ENCODE measurements at places on chromosomes 6 and 20.

DNA sequence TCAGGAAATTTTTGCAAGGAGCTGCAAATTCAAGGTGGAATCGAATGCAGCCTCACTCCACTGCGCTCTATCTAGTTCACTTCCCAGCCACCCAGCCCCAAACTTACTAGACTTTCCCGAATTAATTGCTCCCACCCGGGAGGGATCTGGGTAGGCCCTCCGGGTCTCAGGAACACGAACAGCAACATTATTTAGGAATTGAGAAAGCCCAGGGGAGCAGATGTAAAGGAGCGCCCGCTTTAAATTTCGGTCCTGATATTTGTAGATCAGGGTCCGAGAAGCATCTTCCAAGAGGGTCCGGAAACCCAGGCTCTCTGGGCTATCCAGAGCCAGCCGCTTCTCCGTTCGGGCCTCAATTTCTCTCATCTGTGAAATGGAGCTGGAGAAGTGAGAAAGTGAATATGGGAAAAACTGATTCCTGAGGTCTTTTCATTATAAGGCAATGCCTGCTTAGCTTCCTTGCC is 490 bp upstream of the ID1 start:
- DNase-seq = no peak

GRCh38 chr20:37375227-37375626 is 29.3 kb downstream of the SRC start:
- DNase-seq = no peak

- no peak for DNase-seq
These were observed 45.6 kb upstream of the AKIRIN2 start for GRCh38 chr6:87747646-87748045.

DNA sequence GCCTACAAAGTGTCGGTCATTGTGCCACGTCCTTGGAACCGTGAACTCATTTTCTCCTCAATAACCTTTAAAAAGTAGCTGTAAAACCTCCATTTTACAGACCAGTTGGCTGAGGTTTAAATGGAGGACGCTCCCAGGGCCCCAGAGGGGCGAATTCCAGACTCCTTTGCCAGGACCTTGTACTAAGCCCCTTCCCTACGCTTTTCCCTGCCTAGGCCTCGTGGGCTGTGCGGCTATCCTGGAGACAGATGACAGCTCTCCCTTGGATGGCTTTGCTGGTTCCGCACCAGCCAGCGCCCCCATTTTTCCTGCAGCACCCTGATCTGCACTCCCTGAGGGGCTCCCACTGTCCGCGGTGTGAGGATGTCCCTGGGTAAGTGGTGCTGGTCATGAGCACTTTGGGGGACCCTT is 12.1 kb upstream of the SNHG17 start:
- DNase-seq = no peak

GRCh38 chr20:61524951-61525666 is 273.0 kb downstream of the CDH4 start:
- DNase-seq = no peak

GRCh38 chr20:58102744-58103516 is 125.5 kb downstream of the ANKRD60 start:
- no peak for DNase-seq

GRCh38 chr6:167345960-167346359 is 21.1 kb downstream of the TTLL2 start:
- no peak for DNase-seq

- no peak for DNase-seq
These were observed 17.1 kb upstream of the MOXD1 start for GRCh38 chr6:132418235-132418965.

- no peak for DNase-seq
These were observed 33.4 kb downstream of the EFCAB8 start for GRCh38 chr20:32891926-32892660.

GRCh38 chr6:118908441-118908840 is 14.5 kb downstream of the ASF1A start:
- no peak for DNase-seq

- no peak for DNase-seq
These were observed 88.2 kb downstream of the TCP11 start for GRCh38 chr6:35052694-35053565.

DNA sequence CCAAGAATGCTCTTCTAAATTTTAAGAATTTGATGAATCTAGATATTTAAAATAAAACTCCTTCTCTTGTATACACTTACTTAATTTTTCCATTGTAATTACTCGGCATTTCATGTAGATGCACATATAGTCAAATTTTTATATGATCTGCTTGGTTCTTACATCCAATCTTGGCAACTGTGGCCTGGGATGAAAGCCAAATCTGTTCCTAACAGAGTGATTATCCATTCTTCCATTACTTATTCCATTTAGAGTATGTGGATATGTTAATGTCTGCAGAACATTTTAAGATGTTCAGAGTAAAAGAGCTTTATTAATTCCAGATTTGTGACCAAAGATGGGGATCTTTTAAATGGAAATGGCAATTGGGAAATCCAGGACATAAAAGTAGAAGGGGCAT is 144.1 kb upstream of the PDE7B start:
- no peak for DNase-seq

DNA sequence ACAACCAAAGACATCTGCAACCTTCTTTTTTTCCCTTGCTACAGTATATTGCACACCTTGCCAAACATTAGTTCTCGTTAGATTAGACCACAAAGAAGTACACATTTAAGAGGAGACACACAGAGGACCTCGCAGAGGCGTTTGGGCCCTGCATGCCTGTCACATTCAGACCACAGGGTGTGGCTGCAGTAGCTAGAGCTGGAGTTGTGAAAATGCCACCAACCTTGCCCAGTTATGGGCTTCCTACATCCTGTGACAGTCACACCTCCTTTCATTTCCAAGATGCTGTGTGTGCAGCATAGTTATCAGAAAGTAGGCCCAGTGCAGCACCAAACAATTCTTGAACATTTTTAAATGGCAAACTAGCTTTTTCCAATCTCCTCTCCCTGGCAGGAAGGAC is 2.4 kb downstream of the SYNE1 start:
- no peak for DNase-seq

DNA sequence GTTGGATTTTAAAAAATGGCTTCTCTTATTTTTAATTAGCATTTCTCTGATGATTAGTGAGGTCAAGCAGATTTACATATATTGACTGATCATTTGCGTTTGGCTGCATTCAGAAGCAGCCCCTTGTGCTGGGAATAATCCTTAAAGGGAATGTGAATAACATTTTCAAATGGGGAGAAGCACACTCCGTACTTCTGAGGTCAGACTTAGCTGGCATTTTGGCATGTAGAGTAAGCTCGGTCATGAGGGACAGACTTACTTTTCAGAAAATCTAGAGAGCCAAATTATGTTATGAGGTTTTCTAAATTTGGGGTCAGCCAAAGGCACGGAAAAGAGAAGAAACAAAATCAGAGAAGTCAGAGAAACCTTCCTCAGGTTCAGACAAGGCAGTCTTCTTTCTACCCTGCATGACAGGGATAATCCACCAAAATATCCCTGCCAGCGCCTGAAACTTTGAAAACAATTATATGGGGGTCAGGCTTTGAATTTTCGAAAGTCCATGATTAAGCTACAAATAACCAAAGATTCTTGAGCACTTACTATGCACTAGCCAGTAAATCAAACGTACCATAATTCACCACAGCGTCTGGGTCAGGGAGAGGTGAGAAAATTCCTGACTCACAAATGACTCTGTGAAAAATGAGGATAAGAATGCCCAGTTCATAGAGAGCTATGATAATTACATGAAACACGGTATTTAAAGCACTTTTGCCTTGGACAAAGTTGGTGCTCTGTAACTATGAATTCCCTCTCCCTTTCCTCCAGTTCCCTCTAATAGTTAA is 44.9 kb downstream of the ADAT2 start:
- no peak for DNase-seq

DNA sequence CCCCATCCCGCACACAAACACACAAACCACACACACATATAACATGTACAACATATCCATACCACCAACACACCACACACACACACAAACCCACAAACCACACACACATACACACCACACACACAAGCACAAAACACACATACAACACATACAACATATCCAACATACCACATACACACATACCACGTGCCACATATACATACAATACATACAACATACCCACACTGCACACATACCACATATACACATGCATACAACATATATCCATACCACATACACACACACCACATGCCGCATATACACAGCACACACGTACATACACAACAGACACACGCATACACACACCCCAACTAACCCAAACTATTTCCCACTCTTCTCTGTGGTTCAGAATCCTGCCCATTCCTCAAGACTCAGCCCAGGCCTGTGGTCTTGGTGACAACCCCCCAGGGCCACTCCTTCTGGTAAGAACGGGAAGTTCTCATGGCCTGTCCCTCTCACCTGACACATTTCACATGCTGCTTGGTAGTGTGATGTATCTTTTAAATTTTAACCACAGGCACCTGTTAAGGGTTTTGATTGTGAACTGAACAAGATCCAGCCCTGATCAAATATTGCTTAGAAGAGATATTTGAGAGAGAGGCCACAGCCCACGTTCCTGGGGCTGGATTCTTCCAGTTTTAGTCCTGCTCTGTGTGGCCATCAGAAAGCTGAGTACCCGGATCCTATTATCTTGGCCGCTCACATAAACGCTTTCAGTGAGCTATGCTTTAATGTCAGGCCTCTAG is 55.9 kb upstream of the KCNK16 start:
- DNase-seq = no peak

GRCh38 chr6:116412270-116412669 is 41.5 kb downstream of the DSE start:
- no peak for DNase-seq

DNA sequence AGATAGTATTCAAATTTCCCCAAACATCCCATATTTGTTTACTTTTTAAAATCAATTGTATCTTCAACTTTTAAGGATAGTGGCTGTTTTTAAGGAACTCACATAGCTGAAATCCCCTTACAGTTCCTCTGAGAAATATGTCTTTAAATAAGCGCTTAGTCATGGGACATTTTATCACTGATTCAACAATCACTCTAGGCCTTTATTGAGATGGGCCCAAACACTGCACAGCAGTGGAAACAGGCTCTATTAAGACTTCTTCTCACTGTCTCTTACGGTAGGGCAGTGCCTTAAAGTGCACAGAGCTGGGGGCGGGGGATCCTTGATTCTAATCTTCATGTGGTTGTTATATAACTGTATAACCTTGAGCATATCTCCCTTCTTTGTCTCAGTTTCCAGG is 59.8 kb upstream of the RREB1 start:
- DNase-seq = no peak

- DNase-seq = no peak
These were observed 16.3 kb upstream of the FOXC1 start for GRCh38 chr6:1593286-1593957.

GRCh38 chr6:110439356-110439755 is 24.0 kb upstream of the DDO start:
- no peak for DNase-seq

GRCh38 chr6:54860132-54860531 is 13.6 kb downstream of the FAM83B start:
- no peak for DNase-seq

GRCh38 chr20:1935696-1936366 is 40.6 kb downstream of the SIRPA start:
- DNase-seq = no peak

GRCh38 chr20:38180781-38181180 is 15.7 kb upstream of the TGM2 start:
- DNase-seq = no peak

- DNase-seq = no peak
These were observed 293.0 kb downstream of the RNGTT start for GRCh38 chr6:88670369-88670768.

DNA sequence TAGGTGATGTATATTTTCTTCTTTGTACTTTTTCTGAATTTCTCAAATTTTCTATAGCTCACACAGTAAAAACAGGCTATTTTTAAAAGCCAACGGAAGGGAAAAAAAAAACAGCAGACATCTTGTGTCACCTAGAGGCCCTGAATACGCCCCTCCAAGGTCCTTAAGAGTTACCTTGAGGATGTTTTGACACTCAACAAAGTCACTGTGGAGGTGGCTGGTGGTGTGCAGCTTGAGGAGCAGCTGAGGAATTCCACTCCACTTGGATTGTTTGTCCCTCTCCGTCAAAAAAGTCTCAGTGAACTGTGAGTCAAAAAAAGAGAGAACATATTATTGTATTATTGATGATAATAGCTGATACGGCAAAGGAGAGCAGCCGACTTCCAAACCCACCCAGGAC is 14.7 kb downstream of the TRPC4AP start:
- DNase-seq = no peak

DNA sequence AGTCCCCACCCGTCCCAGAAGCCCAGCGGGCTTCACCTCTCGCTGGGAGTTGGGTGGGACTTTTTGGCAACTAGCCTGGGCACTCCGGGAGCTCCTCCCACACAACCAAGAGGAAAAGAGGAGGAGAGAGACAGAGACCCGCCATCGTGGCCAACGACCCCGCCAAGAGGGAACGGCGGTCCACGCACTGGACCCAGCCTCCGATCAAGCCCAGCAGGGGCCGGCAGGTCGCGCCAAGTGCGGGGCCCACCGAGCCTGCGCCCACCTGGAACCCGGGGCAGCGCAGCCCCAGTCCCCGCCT is 3.0 kb upstream of the TMEM14C start:
- no peak for DNase-seq

GRCh38 chr6:152127432-152128165 is 320.1 kb downstream of the ESR1 start:
- no peak for DNase-seq

DNA sequence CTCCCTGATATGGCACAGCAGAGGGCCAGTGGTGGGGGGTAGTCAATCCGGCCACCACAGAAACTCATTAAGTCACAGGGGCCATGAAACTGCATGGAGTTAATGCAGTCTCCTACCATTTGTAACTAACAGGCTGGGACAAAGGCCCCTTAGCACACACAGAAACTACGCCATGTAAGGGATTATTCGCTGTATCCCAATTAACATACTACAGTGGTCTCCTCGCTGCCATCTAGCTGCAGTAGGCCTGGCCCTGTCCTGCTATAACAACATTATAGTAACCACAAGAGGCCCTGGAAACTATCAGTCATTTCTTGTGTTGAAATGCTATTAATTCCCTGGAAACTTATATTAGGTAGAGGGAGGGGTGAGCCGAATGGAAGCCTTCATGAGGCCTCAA is 72.3 kb upstream of the CCN2 start:
- peak; percentile 12 for DNase-seq

GRCh38 chr6:117484052-117484646 is 1.7 kb downstream of the DCBLD1 start:
- DNase-seq = no peak

DNA sequence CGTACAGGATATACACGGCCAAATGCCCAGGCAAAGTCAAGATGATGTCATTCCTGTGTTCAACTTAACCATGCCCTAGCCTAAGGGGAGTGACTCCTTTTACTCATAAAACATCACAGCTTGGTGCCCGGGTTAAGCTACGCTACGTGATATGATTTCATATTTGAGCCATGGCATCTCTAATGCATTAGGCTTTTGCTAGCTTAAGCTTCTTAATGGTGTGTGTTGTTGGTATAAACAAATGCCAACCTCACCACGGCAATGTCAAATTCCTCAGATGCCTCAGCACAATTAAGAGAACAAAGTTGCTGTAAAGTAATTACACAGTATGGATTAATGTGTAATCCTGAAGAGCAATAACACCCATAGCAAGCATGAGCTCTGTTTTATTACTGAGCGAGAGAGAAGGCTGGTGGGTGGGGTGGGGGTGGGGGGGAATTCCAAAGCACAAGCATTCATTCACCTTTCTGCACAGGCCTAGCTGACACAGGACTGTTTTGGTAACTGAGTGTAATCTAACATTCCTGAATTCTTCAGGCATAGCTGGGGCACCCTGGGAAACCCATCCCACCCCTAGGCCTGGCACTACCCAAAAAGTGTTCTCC is 44.7 kb upstream of the CNKSR3 start:
- peak; percentile 49 for DNase-seq

All from HEK293T (cell line).